ENCODE measurements at places on chromosomes 11 and 22.

GRCh38 chr11:95485115-95485900 is 254.3 kb upstream of the SESN3 start:
- no peak for DNase-seq

DNA sequence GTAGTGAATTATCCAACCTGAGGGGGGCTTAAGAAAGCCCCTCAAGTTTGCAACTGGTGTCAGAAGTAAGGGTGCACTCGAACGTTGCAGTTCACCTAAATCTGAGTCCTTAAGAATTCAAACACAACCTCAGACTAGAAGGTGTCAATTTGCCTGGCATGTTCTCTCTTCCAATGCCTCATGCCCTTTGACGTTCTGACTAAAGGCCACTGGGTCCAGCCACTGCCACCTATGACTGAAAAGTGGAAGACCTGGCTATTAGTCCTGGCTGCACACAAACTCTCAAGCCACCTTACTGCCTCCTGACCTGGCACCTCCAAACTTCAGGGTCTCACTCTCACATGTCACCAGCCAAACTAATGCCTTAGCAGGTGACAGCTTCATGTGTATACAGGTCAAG is 8.0 kb downstream of the APOL4 start:
- no peak for DNase-seq

- DNase-seq, result no peak
Observed at GRCh38 chr22:22663861-22664800, 19.7 kb downstream of the GGTLC2 start.

GRCh38 chr11:133506023-133506422 is 26.3 kb downstream of the OPCML start:
- no peak for DNase-seq

DNA sequence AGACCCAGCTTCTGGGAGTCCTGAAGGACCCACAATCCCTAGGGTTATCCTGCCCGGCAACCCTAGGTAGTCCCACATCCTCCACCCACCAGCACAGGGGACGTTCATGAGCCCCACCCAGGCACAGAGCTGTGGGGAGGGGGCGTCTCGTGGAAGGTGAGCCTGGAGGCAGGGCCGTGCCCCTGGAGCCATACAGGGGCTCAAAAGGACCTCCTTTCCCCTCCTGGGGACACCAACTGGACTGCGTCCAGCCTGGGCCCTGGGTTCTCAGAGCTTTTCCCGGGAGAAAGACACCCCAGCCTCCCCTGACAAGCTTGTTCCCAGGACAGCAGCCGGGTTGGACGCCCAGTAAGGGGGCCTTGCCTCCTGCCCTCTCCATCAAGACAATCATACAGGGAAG is 78.4 kb downstream of the BRD1 start:
- no peak for DNase-seq

DNA sequence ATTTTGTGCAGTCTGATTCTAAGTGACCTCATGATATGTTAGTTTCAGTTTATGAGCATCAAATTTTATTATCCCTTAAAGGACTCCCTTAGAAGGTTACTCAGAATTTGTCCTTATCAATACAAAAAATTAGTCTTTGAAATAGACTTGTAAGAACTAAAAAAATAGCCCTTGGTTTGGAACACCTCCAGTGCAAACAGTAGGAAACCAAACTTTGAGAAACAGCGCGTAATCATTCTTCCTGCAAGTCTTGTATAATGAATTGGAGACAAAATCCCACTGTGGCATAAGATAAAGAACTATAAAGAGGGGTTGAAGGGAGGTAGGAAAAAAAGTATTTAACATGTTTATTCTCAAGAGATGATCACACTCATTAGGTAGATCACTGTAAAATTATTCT is 10.8 kb upstream of the MSANTD4 start:
- DNase-seq, result no peak

- DNase-seq, result no peak
Observed at GRCh38 chr22:23102776-23103175, 32.5 kb downstream of the GNAZ start.

DNA sequence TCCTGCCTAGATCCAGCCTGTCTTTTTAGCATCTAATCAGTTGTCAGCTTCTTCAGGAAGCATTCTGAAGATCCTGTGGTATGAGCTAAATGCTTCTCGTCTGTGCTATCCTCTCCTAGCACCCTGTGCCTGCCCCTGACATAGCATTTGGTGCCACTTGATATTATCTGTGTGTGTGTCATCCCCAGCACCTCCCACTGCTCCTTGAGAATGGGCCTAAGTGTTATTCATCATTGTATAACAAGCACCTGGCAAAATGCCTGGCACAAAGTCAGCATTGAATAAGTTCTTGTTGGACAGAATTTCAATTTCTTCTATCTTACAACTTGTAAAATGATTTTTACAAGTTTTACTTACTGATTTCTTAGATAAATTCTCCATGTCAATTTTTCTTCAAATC is 28.1 kb upstream of the OLFML1 start:
- DNase-seq, result no peak

GRCh38 chr11:25535467-25536272 is 796.3 kb upstream of the ANO3 start:
- no peak for DNase-seq

DNA sequence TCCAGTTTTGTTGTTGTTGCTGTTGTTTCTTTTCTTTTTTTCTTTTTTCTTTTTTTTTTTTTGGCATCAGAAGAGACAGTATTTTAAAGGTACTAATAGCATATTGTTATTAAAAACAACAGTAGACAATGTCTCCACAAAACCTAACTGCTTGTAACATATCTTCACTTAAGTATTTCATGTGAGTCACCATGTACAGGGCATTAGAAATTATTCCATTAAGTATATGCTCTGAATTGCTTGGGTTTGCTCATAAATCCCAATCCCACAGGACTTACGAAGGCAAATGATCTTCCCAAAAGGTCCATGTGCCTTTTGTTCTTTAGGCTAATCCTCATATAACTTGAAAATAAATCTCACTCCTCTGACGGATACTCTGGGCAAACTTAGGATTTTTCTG is 35.9 kb downstream of the MAP6 start:
- no peak for DNase-seq

- DNase-seq, result no peak
Observed at GRCh38 chr11:96156379-96156722, 186.6 kb downstream of the MAML2 start.

GRCh38 chr11:73019996-73020395 is 122.1 kb downstream of the FCHSD2 start:
- DNase-seq, result no peak

DNA sequence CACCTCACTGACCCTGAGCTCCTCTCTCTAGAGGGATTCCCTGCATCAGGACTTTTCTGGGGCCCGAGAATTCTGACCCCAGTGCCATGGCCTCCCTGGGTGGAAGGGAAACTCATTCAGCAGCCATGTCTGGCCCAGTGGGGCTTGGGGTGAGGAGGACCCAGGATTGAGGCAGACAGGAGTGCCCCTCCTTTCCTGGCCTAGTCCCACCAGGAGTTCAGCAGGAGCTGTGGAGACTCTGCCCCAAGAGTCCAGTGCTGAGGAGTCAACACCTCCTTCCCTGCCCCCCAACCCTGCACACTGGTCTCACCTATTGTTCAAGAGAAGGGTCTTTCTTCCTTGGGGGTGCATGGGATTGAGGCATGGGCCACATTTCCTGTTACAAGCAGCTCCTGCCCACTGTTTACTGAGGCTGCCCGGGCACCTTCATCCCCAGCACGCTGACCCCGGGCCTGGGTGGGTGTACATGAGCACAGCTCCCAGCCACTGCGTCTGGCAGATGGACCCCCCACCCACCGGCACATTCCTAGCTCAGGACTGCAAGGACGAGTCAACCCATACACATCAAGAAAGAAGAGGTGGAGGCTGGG is 33.9 kb downstream of the ALX4 start:
- no peak for DNase-seq

- no peak for DNase-seq
Observed at GRCh38 chr22:49156662-49157285, 670.9 kb downstream of the BRD1 start.

GRCh38 chr11:120774591-120775386 is 249.1 kb upstream of the TBCEL start:
- DNase-seq, result no peak

GRCh38 chr11:30893318-30893717 is 307.2 kb upstream of the MPPED2 start:
- DNase-seq, result no peak

GRCh38 chr11:77039491-77040400 is 5.5 kb downstream of the B3GNT6 start:
- no peak for DNase-seq

- no peak for DNase-seq
Observed at GRCh38 chr11:134578807-134579723, 167.0 kb upstream of the B3GAT1 start.

DNA sequence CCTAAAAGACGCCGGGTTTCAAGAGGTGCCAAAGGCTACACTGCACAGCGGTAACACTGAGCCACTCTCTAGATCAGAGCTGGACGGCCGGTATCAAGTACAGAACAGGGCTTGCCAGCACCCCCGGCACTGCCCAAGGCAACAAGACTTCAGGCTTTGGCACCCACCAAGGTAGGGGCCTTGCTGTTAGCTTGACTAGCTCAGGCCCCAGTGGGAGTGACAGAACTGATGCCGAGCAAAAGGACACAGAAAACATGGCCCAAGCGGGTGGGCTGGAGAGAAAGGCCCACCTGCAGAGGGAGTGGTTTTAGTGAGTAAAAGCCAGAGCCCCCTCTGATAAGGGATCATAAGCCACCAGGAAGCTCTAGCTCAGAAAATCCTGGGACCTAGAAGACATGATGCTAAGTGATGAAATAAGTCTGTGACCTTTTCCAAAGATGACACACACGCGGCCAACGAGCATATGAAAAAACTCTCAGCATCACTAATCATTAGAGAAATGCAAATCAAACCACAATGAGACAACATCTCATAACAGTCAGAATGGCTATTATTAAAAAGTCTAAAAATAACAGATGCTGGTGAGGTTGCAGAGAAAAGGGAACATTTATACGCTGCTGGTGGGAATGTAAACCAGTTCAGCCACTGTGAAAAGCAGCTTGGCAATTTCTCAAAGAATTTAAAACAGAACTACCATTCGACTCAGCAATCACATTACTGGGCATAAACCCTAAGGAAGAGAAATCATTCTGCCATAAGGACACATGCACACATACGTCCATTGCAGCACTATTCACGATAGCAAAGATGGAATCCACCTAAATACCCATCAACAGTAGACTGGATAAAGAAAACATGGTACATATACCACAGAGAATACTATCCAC is 12.9 kb downstream of the EHD1 start:
- DNase-seq, result peak; percentile 72

All from stimulated activated CD4-positive, alpha-beta T cell treated with anti-CD3 and anti-CD28 coated beads, Interleukin-4, amount 100 ng/mL, for 24 hours (primary cell).